ENCODE measurements at places on chromosomes 3 and 15.

- DNase-seq, result no peak
Observed at GRCh38 chr15:22956257-22956977, 23.8 kb downstream of the CYFIP1 start.

GRCh38 chr3:142021127-142021526, 128.2 kb downstream of the TFDP2 start:
- DNase-seq, result no peak

DNA sequence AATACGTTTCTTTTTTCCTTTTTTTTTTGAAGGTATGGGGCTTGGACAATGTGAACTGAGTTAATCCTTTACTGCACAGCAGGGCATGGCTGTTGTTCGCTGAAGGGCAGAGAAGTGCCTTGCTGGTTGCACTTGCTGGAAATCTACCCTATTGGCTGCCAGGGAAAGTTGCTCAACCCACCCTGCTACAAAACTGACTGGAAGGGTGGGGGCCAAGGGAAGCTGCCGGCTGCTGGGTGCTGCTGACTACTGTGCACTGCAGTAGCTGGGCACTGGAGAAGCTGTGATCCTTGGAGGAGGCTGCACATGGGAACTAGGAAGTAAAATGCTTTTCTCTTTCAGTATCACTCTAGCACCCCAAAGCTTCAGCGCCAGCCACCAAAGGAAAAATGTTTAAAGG, 70.5 kb downstream of the ETV5 start:
- DNase-seq, result no peak

DNA sequence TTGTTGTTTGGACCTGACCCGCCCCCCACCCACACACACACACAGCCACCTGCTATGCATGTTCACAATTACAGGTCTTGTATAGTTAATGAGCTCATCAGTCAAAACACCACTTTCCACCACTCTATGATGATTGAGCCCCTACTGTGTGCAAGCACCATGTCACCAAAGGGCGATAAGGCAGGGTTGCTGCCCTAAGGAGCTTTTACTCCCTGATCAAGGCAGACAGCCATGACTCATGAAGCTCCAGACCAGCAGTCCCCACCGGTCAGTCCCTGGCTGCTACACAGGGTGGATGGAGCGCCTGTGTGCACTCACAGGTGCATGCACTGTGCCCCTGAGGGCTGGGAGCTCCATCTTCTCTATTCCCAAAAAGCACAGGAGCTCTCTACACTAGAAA, 270.6 kb downstream of the CLSTN2 start:
- DNase-seq, result no peak

DNA sequence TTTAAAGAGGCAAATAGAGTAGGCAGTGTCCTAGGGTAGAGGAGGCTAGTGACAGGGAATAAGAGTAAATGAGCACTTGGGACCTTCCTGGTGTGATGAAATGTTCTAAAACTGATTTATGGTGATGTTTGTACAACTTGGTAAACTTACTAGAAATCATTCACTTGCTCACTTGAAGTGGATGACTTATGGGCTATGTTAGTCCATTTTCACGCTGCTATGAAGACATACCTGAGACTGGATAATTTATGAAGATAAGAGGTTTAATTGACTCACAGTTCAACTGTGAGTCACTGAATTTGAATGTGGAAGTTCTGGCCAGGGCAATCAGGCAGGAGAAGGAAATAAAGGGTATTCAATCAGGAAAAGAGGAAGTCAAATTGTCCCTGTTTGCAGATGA, 31.7 kb upstream of the DHX36 start:
- no peak for DNase-seq

DNA sequence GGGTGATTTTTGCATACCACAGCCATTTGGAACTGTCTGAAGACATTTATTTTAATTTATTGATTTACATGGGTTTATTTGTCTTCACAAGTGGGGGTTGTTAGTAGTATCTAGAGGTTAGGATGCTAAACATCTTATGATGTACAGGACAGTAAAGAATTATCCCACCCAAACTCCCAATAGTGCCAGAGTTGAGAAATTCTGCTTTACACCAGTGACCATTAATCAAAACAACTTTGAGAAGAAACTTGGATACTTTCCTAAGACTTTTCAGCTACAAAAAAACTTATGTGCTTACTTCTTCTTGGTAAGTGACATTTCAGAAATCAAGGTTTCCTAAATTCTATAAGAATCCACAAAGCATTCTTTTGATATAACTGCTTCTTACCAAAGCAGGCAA, 156.7 kb downstream of the SUCLG2 start:
- no peak for DNase-seq

DNA sequence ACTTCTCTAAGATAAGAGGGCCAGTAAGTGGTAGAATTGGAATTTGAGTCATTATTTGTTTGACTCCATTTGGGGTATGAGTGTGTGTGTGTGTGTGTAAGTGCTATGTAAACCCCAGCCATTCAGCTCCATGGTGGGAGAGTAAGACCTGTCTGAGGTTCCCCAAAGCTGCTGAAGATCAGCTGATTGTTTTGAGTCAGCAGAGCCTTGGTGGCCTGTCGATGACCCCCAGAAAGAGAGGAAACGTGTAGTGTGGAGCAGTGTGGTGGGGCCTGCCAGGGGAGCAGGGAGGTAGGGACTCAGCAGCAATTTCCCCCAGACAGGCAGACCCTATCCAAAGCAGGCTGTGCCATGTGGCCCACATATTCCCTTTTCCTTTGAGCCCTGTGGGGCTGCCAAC, 5.3 kb downstream of the DVL3 start:
- no peak for DNase-seq

DNA sequence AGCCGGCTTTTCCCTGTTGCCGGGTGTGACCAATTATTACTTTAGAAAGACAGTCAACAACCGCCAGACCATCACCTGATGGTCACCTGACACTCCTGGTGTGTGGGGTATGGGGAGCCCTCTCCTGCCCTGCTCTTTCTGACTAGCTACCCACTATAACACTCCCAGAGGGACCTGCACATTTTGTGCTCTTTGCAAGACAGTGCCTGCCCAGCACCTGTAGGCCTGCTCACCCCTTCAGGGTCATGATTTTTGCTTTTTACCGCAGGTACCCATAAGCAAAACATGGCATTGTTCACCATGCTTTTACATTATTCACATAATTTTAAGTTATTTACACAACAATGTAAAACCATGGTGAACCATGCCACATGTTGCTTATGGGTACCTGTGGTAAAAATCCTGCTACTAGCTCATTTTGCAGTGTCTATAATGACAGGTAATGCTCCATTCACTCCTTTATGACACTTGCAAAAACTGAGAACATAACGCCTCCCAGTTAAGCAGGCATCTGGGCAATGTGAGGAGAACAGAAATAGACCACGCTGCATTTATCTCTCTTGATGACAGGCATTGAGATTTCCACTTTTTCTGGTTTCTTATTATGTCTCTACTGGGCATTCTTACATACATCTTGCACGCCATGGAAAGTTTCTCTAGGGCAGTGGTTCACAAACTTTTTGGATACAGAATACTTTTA, 9.9 kb downstream of the CCRL2 start:
- no peak for DNase-seq

DNA sequence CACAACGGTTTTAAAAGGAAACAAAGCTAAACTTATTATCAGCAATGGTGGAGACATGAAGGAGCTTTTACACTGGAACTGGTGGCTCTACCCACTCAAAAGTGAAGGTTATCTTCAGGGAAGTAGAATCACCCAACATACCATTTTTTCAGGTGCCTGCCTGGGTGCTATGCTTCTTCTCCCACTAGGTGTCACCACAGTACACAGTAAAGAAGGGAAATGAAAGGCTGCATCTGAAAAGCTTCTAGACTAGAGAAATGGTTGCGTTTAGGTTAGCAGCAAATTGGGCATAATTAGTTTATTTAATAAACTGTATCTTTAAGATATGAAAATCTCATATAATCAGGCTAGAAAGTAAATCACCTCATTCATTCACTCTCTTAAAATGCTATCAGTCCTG, 47.0 kb upstream of the SELENOK start:
- peak; percentile 7 for DNase-seq

- DNase-seq, result no peak
Observed at GRCh38 chr15:88608607-88609181, 12.4 kb upstream of the AEN start.

DNA sequence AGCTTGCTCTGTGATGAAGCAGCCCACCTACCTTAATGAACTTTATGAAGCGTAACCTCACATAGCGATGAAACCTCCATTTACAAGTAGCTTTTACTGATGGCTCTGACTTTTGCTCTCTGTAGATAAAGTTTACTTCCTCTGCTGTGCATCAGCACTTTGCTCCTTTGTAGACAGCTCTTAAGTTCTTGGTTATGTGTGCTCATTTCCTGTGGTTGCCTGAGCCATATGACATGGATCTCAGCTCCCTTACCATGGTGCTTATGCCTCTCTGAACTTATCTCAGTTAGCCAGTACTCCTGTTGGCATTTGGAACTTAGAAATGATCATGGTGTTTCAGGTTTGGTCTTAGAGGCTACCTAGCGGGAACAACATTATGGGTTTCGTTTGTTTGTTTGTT, 7.8 kb downstream of the MFSD1 start:
- DNase-seq, result no peak

DNA sequence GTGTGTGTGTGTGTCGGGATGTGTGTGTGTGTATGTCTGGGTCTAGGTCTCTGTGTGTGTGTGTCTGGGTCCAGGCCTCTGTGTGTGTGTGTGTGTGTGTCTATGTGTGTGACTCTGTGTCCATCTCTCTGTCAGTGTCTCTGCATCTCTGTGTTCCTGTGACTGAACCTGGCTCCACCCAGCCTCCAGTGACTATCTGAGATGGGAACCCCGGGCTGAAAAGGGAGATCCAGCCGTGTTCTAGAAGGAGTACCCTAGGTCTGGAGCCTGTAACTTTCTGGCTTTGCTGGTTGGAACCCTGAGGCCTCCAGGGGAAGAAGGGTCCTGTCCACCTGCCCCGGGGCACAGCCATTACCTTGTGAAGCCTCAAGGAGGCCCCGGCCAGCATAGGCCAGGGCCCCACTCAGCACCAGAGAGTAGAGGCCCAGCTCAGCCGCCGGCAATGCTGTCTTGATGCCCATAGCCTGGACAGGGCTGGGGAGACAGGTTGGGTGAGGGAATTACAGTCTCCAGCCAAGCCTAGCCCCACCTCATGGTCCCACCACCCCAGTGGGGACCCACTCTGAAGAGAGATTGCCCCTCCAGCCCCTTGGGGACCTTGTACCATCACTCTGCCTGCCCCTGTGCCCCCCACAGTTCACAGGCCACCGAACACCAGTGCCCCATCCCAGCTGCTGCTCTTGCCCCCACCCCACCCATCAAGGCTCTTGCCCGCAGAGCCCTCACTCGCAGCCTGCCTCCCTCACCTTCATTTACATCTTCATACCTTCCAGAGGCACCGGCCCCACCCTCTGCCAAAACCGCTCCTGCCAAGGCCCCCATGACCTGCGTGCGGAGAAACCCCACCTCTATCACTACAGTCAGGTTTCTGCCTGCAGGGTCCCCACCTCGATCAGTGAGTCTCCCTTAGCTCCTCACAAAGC, 2.0 kb downstream of the HHATL start:
- no peak for DNase-seq

DNA sequence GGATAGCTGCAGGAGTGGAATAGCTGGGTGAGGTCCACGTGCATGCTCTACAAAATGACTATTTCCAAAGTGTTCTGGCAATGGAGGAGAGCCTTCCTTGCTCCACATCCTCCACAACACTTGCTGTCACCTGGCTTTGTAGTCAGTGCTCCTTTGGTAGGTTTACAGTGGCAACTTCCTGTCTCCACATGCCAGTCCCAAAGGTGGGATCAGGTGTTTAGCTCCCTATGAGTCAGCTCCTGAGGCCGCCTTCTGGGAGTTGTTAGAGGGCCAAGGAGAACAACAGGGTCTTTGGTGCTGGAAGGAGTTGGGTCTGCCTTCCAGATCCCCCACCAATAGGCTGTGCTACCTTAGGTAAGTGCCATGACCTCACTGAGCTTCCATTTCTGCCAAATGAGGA, 15.3 kb upstream of the LIMD1 start:
- DNase-seq, result no peak

DNA sequence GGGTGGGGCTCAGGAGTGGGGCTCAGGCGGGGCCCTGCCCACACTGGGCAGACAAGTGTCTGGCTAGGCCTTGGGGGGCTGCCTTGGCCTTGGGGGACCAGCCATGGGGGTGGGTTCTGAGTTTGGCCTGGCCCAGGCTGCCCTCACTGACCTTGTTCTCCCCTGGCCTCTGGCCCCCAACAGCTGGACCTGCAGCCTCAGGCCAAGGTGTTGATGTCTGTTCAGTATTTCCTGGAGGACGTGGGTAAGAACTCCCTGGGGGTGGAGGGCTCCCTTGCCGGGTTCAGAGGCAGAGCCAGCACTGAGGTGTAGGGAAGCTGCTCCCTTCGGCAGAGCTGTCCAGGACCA, 20.0 kb downstream of the PRKCD start:
- no peak for DNase-seq

DNA sequence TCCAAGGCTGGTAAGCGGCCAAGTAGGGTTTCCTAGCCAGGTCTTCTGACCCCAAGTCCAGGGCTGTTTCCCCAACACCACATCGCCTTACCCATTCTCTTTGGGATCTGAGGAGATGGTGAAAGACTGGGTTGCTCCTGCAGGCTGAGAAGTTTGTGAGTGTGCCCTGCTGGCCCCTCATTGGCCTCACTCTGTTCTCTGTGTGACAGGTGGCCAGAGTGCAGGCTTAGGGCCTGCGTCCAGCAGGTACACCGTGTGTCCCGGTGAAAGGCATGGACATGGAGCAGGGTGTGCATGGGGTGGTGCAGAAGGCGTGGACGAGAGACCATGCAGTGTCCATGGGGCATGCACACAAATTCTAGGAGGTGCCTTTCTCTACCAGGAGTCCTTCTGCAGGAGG, 91.3 kb downstream of the DGKG start:
- DNase-seq, result no peak

- no peak for DNase-seq
Observed at GRCh38 chr3:43531835-43532234, 90.0 kb downstream of the ANO10 start.

DNA sequence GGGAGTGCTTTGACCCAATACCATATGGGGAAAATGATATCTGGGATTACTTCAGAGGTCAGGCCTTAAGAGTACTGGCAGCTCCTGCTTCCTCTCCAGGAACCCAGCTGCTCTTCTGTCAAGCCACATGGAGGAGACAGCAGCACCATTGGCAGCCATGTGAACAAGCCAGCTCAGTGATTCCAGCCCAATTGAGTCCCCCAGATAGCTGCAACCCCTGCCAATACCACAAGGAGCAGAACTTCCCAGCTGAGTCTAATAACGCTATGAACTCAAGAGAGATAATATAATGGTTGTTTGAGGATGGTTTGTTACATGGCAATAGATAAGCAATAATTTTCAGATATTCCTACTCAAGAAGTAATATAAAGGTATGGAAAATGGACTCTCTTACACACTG, 126.8 kb upstream of the CPNE4 start:
- no peak for DNase-seq

GRCh38 chr3:108183971-108184370, 38.3 kb downstream of the IFT57 start:
- DNase-seq, result no peak

GRCh38 chr3:72245183-72245811, 460.3 kb upstream of the PROK2 start:
- no peak for DNase-seq

DNA sequence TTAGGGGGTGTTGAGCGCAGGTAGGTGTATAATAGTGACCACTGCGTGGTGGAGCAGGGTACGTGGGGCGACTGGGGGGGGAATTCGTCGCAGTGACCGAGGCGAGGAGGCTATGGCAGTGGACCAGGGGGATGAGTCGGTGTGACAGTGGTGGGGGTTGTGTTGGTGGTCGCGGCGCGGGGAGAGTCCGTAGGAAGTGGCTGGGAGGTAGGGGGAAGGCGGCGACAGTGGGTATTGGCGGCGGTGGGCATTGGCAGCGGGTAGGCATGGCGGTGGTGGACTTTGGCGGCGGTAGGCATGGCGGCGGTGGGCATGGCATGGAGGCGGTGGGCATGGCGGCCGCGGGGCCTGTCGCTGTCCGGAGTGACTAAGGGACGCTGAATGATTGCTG, 739 bp downstream of the SNRPN start:
- DNase-seq, result no peak

Measured in stimulated activated CD4-positive, alpha-beta T cell treated with anti-CD3 and anti-CD28 coated beads, Interleukin-1b, Interleukin-23, amount 100 ng/mL, for 4 hours (primary cell).